ENCODE measurements at places on chromosomes 16 and 17.

GRCh38 chr17:79945591-79946255, 89.9 kb downstream of the TBC1D16 start:
- DNase-seq = no peak

- no peak for DNase-seq
These were observed 65.0 kb downstream of the SMG6 start for GRCh38 chr17:2238432-2239169.

GRCh38 chr17:44916781-44917241, 1.5 kb upstream of the GFAP start:
- no peak for DNase-seq

DNA sequence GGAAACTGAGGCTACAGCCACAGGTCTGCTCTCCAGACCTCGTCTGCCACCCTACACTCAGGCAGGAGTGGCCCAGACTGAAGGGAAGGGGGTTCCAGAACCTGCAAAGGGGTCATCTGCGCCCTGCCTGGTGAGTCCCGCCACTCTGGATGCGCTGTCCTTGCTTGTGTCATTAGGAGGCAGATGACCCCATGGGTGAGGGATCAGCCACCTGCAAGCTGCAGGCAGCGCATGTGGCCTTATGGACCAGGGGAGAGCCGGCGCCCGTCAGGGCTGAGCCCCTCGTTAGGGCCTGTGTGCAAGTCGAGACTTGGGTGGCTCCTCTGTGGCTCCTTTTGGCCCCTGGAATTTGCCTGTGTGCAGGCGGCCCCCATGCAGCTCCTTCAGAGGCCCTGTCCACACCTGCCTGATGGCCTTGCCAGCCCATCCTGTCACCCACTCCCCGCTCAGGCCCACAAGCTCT, 5.7 kb downstream of the ZFPM1 start:
- DNase-seq = no peak

DNA sequence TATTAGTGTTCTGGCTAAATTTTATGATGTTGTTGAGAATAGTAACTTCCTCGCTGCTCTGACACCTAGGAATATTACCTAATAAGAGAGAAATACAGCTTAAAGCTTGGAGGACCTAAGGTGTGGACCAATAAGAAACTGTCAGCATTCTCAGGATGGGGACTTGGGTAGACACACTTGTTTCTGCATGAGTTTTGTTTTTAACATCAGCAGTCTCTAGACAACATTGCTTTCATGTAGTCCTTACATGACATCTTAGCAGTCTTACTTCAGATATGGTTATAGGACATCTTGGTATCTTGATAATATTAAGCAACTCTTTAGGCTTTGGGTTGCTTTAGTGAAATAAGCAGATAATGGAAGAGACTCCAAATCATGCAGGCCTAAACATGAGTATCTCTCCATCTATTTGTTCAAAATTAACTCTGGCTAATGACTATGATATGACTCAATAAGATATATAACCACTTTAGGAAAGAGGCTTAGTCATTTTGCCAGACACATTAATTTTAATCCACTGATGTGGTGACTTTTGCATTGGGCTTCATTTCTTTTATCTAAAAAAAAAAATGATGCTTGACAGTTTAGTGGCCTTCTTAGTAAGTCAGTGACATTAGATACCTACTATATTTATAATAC, 84.5 kb downstream of the WNT3 start:
- DNase-seq = no peak

DNA sequence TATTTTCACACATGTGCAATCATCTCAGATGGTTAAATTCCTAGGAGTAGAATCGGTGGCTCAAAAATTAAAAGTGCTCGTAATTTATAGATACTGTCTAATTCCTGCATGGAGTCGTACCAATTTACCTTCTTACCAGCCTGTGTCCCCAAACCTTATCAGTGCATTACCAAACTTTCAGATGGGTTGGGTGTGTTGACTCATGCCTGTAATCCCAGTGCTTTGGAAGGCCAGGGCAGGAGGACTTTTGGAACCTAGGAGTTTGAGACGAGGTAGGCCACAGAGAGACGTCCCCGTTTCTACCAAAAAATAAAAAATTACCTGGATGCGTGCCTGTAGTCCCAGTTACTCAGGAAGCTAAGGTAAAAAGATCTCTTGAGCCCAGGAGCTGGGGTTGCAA, 34.5 kb upstream of the GPRC5B start:
- no peak for DNase-seq

DNA sequence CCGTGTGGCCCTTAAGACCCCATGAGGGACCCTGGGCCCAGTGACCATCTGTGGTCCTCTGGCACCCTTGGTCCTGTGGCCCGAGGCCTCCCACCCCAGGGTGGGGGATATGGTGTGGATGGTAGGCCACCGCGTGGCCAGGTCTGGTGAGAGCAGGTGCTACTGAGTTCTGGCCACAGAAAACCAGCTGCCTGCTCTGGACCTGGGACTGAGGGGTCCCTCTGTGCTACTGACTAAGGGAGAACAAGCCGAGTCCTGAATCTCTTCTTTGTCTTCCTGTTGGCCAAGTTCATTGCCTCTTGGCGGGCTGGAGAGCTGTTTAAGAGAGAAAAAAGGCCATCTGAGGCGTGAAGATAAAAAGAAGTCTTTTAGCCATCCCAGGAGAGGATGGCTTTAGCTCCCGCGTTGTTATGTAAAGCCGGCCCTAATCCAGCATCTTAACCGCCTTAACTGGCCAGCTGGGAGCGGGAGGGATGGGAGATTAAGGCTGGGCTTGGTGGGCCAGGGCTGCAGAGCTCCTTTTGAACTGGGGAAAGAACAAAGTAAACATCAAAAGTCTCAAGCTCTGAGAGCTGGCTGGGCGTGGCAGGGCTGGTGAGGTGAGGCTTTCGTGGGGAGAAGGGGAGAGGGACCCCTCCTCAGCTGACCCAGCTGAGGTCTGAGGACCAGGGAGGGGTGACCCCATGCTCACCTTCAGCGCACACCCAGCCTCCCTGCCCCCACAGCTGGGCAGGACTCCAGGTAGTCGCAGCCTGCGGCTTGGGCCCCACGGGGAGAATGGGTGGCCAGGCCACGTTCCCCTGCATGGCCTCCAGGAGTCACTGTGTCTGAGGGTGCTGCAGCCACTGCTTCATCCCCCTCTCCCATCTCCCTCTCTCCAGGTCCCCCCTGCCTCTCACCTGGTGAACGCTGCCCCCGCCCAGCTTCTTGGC, 62.4 kb downstream of the NKD1 start:
- DNase-seq = no peak

DNA sequence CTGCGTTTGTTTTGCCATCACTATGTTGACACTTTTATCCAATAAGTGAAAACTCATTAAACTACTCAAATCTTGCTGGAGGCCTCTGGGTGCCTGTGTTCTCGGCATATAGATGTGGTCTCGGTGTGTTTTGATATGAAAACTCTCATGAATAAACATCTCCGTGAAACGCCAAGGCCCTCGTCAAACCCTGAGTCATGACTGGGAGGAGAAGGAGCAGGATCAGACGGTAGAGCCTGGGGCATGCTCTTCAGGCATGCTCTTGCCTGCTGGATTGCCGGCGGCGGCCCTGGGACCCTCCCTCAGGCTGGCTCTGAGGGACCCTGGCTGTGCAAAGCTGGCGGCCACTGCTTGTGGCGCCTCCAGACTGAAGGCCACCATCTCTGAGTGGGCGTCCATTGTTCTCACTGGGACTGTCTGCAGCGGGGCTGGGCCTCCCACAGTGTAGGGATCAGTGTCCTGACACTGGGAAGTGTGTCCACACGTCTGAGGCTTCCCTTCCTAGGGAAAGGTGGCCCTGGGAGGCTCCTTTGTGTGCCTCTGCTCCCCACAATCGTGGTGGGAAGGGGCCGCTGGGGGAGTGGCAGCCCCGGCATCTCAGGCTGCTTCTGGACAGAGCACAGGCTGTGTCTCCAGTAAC, 1.7 kb upstream of the NPB start:
- DNase-seq = no peak

GRCh38 chr17:560432-560873, 154.2 kb downstream of the VPS53 start:
- no peak for DNase-seq

DNA sequence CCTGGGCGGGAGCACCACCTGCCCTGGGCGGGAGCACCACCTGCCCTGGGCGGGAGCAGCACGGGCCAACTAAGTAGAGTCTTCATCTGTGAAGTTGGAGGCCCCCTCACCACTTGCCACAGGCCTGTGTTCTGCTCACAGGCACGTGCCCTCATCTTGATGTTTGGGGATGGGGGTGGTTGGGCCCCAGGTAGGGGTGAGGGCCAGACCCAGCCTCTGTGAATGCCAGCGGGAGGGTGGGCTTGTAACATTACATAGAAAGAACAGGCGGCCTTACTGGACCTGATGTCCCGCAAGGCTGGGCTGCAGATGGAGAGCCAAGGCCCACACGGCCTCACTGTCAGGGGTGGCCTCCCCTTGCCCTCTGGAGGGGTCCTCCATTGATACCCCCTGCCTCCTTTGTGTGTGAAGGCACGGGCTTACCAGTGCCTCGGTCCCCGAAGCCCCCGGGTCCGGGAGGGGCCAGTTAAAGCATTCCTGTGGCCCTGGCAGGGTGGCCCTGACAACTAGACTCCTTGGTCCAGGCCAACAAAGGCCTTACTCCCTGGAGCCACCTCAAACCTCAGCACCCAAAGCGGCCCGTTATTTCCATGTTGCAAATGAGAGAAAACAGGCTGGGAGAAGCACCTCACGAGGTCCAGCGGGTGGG, 1.1 kb upstream of the SLC16A3 start:
- no peak for DNase-seq

- DNase-seq = no peak
These were observed 42.6 kb downstream of the NLRP1 start for GRCh38 chr17:5541610-5542202.

- DNase-seq = no peak
These were observed 167.1 kb upstream of the ZFHX3 start for GRCh38 chr16:73214825-73215677.

DNA sequence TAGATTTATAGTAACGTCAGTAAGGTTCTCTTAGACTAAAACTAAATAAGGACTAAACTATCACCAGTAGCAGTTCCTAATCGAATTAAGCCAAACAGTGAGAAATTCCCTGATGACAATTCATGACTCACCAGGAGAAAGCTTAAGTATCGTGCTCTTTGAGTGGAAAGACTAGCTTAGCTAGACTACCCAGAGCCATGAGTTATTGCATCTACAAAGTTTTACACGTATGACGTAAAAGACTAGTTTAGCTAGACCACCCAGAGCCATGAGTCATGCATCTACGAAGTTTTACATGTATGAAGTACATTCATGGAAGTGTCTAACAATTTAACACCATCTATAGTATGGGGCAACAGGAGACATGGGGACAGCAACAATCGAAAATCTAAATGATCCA, 36.6 kb downstream of the UBE2G1 start:
- peak; percentile 37 for DNase-seq

DNA sequence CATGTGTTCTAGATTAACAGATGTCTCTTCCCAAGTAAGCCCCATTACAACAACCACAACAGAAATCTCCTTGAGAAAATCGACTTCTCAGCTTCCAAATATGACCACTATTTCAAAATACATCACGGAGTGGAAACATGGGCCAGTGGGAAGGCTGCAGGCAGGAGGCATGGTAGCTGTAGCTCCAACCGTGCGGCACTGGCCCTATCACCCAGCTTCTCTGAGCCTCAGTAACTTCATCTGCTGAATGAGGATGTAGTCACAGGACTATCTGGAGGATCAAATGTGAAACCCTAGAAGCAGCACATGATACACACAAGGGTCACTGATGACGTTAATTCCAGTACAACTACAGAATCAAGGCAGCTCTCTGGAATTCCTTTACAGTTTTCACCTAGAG, 112.2 kb downstream of the VPS53 start:
- DNase-seq = no peak

GRCh38 chr16:80816356-80816755, 12.0 kb upstream of the CDYL2 start:
- DNase-seq = no peak

- no peak for DNase-seq
These were observed 33.7 kb downstream of the NLK start for GRCh38 chr17:28076144-28076543.

DNA sequence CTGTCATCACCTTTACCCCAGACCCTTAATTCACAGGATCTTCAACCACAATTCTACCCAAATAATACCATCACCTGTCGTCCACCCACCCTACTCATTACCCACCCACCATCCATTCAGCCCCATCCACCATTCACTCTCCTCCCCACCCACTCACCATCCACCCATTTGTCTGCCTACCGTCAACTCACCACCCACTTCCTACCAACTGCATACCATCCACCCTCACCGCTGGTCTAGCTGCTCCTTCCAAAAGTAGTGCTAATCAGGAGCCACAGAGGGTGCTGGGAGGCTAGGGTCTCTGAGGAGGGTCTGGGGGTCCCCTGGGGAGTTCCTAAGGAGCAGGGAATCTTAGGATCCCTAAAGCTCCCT, 12.0 kb upstream of the IGFBP4 start:
- DNase-seq = no peak

- DNase-seq = peak; percentile 43
These were observed 2.3 kb upstream of the LHX1 start for GRCh38 chr17:36934692-36935630.

- DNase-seq = no peak
These were observed 2.3 kb downstream of the SOX15 start for GRCh38 chr17:7587420-7588151.

DNA sequence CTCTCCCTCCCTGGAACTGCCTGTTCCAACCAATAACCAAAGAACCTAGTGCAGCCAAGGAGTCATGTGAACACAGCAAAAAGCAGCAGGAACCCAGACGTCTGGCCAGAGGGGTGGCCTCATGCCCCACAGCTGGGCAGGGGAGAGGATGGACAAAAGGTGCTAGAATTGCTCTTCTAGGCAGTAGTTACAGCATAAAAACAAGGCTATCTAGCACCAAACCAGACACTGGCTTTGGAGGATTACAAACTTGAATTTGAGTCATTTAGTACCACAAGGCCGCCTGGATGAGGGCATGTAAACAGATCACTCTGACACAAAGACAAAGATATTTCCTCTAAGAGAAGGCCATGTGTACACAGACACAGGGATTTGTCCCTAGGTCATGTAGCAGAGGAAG, 423.3 kb upstream of the MAF start:
- DNase-seq = no peak

- no peak for DNase-seq
These were observed 90.3 kb upstream of the CHMP6 start for GRCh38 chr17:80901319-80901718.

DNA sequence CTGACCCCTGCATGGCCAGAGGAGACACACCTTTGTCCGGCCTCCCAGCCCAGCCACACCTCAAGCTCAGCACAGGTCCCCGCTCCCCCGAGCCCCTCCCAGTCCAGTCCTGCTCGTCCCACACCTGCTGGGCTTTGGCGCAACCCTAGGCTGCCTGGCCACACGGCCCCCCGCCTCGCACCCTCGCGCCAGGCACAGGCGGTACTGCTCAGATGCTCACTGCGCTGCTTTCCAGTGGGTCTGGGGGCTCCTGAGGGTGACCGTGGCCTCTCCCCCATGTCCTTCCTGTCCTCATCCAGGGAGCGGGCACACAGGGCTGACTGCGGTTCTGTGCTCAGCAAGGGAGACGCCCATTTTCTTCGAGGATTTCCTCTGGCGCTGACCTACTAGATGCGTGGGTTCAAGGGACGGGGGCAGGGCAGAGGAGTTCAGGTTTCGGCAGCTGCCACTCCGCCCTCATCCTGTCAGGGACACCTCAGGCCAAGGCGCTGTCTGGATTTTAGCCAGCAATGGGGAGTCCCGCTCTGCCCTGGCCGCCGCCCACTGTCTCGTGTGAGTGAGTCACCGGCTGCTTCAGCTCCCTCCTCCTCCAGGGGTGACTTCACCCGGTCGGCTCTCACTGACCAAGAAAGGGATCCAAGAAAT, 118.0 kb upstream of the ZNF469 start:
- no peak for DNase-seq

- no peak for DNase-seq
These were observed 143.3 kb downstream of the PITPNC1 start for GRCh38 chr17:67520252-67520906.
